ENCODE measurements at places on chromosomes 2 and 18.

- DNase-seq = peak; percentile 71
These were observed 56.9 kb upstream of the PELI1 start for GRCh38 chr2:64201151-64201550.

GRCh38 chr2:143501106-143501676, 372.0 kb downstream of the ARHGAP15 start:
- no peak for DNase-seq

- DNase-seq = no peak
These were observed 65.3 kb upstream of the OTOS start for GRCh38 chr2:240205772-240206171.

GRCh38 chr2:38178119-38178518, 102.2 kb upstream of the CYP1B1 start:
- DNase-seq = no peak

DNA sequence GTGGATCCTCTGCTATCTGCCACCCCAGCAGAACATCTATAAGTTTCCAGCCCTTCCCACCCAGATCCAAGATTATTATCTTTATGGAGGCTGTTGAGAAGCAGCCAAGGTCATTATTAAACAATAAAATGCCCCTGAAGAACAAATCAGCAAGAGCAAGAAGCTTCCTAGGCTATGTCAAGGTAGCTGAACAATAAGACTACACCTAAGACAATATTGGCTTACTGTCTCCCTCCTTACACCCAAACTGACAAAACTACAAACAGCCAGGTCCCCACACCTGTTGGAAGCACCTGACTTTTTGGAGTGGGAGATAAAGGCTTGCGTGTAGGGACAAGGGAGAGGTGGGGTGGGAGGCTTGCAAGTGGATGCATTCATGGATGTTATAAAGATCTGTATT, 128.5 kb downstream of the SPTBN1 start:
- no peak for DNase-seq

GRCh38 chr2:179098080-179098689, 48.2 kb upstream of the CCDC141 start:
- no peak for DNase-seq
